Activated T-helper 1 cell treated with anti-CD3 and anti-CD28 coated beads, Interleukin-2, amount 50 U/mL, for 16 hours (primary cell): ENCODE measurements at places on chromosomes 12 and 14.

GRCh38 chr14:100078997-100079725 is 13.9 kb downstream of the EVL start:
- DNase-seq, result peak; percentile 67

DNA sequence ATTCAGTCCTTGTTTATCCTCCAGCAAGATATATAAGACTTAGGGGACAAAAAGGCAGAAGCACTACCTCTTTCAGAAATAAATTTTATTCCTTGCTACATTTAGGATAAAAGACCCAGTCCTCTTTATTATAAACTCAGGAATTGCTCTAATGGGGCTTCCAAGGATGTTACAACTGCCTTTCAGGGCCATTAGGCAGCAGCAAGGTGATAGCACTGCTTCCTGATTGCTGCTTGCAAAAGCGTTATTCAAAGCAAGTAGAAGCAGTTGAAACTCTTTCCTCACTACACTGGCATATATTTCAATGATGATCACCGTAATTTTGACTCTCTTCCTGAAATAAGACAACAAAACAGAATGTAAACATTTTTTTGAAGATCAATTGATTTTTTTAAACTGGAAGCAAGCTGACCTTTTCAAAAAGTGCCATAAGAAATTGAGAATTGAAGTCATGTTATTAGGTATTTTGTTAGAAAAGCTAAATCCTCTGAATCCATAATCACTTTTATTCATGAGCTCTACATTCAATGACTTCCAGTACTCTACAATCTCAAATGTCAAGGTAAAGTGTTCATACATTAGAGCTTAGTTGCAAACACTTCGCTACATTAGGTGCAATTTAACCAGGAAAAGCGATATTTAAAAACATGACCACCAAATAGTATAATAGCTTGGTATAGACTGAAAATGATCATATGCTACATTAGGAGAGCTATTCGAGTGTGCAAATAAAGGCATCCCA is 233.4 kb upstream of the SYT10 start:
- DNase-seq, result no peak

GRCh38 chr12:96084624-96085023 is 49.2 kb upstream of the LTA4H start:
- DNase-seq, result no peak

DNA sequence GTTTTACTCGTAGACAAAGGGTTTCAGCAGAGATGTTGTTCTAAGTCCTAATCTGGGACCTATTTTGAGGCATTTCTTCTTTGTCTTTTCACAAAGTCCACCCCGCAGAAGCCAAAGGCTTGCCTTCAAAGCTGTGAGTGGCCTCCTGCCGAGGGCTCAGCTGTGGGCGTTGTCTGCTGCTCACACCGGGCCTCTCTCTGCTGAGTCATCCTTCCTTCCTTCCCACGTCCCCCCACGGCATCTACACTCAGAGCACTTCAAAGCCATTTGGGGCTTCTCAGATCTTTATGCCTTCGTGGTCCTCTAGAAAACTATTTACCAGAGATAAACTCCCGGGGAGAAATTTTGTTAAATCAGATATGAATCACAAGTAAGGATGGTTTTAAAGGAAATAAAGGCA is 115.9 kb upstream of the TMPO start:
- peak; percentile 24 for DNase-seq

DNA sequence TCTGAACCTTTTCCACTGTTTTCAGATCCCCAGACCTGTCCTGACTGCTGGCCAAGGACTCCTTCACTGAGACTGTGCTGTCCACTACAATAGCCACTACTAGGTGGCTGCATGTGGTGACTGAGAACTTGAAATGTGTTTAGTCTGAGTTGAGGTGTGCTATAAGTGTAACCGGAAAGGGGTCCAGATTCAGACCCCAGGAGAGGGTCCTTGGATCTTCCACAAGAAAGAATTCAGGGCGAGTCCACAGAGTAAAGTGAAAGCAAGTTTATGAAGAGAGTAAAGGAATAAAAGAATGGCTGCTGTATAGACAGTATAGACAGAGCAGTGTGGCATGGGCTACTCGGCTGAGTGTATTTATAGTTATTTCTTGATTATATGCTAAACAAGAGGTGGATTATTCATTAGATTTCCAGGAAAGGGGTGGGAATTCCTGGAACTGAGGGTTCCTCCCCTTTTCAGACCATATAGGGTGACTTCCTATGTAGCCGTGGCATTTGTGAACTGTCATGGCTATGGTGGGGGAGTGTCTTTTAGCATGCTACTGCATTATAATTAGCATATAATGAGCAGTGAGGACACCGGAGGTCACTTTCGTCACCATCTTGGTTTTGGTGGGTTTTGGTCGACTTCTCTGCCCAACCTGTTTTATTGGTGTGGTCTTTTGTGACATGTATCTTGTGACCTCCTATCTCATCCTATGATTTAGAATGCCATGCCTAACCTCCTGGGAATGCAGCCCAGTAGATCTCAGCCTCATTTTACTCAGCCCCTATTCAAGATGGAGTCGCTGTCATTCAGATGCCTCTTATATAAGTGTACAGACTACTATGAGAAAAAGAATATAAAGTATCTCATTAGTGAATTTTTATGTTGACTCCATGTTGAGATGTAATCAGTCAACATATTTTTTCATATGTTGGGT is 70.0 kb upstream of the SRSF5 start:
- DNase-seq, result no peak

GRCh38 chr14:47442211-47442610 is 233.2 kb downstream of the MDGA2 start:
- no peak for DNase-seq

DNA sequence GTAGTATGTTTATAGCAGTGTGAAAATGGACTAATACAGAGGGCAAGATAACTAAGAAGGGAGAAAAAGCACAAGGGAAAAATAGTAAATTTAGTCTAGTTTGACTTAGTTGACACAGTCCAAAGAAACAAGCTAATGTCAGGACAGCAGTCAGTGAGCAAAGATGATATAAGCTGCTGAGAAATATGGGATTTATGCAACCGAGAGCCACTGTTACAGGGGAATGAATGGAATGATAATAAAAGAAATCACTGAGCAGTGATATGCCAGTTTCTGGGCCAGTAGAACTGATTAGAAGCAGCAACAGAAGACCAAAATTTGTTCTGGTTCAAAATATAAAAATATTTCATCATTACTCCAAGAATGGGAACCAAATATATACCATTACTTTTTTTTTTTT is 60.1 kb downstream of the R3HDM2 start:
- DNase-seq, result no peak

DNA sequence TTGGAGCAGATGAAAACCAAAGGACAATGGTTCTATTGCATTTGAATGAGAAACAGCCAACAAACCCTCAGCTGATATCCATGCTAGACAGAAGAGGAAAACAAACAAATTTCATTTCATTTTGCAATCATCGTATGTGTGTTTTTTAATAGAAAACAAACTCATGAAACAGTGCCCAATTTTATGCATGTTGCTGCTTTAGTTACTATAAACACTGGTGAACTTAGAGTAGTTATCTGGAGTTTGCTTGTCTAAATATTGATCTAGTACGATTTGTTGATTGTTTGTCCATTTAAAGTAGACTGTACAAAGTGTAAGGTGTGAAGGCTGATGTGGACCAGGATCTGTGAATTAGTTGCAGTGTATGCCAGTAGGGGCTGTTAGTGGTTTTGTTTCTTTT is 166.6 kb downstream of the KITLG start:
- DNase-seq, result no peak

DNA sequence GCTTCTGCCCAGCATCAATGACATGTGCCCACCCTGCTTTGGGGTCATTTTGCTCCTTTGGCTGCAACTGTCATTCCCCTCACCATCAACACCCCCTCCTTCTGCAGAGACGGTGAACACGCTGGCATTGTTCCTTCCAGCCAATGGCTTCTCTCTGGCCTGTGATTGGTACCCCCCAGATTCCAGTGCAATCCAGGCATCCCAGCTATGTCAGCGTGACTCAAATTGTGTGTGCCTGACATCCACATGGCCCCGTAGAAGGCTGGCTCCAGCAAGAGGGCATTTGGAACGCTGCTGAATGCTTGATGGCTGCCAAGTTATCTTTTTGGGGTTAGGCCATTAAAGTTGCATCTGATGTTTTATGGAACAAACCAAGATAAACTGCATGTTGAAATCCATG is 21.0 kb upstream of the CCND2 start:
- DNase-seq, result no peak

GRCh38 chr14:32808644-32809043 is 130.0 kb upstream of the NPAS3 start:
- no peak for DNase-seq

DNA sequence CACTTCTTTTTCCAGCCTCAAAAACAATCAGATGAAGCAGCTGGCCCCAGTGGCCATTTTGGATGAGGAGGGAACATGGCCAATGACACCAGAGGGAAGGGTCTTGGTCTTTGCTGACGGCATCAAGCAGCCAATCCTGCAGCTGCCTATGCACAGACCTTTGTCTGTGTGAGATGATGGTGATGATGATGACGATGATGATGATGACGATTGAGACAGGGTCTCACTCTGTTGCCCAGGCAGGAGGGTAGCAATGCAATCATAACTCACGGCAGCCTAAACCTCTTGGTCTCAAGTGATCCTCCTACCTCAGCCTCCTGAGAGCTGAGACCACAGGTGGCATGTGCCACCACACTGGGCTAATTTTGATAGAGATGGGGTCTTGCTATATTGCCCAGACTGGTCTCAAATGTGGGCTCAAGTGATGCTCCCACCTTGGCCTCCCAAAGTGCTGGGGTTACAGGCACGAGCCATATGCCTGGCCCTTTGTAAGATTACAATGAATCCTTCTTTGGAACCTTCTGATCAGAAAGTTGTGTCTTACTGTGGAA is 26.5 kb upstream of the NCOR2 start:
- no peak for DNase-seq

DNA sequence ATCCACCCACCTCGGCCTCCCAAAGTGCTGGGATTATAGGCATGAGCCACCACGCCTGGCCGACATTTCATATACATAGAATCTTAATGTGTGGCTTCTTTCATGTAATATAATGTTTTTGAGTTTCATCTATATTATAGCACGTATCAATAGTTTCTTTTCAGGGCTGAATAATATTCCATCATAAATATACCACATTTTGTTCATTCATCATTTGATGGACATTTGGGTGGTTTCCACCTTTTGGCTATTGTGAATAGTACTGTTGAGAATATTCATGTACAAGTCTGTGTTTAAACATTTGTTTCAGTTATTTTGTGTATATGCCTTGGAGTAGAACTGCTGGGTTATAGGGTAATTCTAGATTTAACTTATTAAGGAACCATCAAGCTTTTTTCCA is 12.0 kb downstream of the ACVR1B start:
- no peak for DNase-seq

GRCh38 chr12:101927999-101928398 is 50.6 kb downstream of the DRAM1 start:
- DNase-seq, result no peak

DNA sequence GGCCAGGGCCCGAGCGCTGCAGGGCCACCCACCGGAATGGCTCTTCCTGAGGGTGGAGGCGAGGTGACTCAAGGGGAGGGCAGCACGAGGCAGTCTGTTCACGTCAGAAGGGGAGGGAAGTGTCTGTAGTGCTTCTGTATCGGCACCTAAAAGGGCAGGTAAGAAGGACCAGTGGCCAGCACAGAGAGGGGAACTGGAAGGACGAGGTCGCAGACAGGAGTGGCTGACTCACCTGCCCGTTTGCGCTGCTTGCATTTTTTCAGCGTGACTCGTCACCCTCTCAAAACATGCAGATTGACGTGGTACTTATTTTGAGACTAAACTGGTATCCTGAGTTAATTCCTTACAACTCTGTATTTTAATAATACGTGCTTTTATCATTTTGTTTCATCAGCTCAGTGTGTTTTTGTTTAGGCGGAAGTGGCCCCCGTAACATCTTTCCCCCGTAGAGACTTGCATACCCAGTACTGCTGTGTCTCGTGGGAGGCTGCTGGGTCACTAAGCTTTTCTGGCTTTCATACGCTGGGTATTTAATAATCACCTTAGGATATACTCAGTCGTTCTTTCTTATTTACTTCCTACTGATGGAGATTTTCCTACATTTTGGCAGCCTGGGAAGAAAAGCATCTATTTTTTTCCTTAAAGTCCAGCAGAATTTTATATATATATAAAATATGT is 26.4 kb downstream of the SFSWAP start:
- no peak for DNase-seq

DNA sequence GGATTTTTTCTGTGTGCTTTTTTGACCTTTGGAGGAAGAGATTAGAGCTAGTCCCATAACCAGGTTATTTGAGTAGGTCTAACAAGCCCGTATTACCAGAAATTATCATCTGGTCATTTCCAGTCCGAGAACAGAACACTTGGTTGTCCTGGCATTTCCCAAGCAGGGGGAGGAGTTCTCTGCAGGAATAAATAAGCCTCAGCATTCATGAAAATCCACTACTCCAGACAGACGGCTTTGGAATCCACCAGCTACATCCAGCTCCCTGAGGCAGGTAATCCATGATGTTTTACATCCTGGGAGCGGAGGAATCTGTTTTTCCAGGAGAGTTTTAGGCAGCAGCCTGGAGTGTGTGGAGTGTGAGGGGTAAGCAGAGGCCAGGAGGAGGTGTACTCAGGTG is at the start of gene SERPINA3:
Gene SERPINA3, plus strand, starts transcription at position 218 of the 400 bp plus-strand sequence. CDS start 2,051 bp downstream, outside the sequence.
- no peak for DNase-seq

DNA sequence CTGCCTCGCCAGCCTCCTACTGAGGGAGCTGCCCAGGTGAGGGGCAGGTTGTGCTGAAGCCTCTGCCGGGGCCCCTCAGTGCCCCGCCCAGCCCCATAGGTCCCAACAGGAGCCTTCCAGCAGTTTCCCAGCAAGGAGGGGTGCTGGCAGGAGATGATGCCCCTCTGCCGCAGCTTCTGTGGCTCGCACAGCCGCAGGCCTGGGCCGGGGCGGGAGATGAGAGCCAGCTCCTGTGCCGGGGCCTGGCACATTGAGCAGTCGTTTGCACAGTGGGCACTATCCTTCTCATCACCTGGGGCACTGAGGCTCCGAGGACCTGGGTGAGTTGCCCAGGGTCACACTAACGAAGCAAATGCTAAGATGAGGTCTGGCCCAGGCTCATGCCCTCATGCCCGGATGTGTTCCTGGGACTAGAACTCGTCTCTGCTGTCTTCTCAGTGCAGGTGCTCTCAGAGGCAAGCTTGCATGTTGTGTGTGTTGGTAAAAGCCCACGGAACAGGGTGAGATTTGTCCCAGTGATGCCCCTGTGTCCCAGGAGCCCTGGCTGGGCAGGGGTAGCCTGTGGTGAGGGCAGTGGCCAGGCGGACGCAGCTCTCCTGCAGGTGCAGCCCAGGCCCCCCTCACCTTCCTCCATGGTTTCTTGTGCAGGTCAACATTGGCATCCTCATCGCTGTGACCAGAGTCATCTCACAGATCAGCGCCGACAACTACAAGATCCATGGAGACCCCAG is 177.5 kb downstream of the ADGRD1 start:
- DNase-seq, result no peak

- DNase-seq, result no peak
Measured at GRCh38 chr12:26088998-26089397, 35.8 kb downstream of the BHLHE41 start.

DNA sequence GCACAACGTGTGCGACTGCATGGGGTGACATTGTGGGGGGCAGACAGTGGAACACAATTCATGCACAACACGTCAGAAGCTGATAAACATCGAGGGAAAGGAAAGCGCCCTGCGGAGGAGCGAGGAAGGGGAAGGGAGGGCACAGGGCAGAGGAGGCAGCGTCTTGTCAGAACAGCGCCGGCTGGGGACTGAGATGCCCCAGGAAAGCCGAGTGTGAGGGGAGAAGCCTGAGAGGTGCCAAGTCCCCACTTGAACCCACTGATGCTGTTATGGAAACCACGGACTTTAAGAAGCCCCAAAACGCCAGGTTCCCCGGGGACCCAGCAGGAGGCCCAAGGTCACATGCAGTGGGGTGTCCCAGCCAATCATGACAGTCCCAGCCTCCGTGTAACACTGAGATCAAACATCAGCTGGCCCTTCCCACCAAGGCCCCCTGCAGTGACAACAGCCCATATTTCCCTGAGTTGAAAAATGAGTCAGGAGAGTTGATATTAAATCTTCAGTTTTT is 70.0 kb downstream of the GALNT9 start:
- DNase-seq, result no peak
